ENCODE measurements at places on chromosomes 13 and 19.

DNA sequence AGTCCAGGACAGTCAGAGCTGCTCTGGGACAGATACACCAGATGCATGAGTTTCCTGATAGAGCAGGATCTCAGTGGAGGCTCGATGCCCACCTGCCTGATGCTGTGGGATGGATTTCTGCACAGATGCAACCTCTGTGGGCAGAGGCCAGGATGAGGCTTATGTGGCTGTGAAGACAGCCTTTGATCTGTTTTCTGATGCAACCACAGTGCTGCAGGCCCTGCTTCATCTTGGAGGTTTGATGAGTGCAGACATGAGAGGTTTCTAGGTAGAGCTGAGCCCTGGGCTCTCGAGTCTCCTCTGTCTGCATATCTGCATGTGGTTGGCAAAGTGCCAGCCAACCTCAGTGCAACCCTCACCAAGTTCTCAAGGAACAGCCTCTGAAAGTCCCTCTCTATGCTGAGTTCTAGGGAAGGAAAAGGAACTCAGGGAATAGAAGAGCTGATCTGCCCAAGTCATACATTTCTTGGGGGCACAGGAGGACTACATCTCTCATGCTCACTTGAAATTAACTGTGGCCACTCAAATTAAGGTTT, 23.1 kb upstream of the TSHZ3 start:
- no peak for DNase-seq

DNA sequence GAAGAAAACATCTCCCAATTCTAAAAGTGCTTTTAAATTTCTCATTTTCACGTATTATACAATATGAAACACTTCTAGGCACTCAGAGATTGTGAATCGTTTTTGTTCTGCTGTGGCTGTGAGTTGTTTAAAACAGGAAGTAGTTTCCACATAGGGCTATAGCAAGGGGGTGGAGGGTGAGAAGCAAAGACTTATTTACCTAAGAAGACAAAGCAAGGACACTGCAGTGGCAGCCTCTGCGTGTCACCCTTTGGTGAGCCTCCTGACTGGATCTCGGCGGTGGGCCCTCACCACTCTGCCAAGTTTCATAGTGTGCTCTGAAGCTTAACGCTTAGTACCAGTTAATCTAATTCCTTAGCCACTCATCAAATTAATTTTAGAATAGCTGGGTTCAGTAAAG, 56.8 kb downstream of the TNFSF13B start:
- no peak for DNase-seq

- no peak for DNase-seq
These were observed 142.8 kb downstream of the KLF12 start for GRCh38 chr13:73991384-73991783.

- DNase-seq: no peak
These were observed 531.8 kb downstream of the EFNB2 start for GRCh38 chr13:106003651-106004050.

DNA sequence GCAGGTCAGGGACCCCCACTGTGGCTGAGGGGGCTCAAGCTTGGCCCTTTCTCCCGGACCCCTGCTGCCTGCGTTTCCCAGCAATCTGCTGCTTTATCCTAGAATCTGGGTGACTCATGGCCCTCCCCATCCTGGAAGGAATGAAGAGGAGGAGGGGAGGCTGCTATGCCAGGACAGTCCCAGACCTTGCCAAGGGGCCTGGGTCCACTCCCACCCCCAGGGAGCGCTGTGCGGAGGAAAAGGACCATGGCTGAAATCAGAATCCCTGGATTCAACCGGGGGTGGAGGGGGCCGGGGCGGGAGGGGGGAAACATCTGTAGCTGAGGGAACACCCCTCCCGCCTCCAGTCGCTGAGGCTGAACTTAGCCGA, 20.5 kb downstream of the ZNF114 start:
- no peak for DNase-seq

DNA sequence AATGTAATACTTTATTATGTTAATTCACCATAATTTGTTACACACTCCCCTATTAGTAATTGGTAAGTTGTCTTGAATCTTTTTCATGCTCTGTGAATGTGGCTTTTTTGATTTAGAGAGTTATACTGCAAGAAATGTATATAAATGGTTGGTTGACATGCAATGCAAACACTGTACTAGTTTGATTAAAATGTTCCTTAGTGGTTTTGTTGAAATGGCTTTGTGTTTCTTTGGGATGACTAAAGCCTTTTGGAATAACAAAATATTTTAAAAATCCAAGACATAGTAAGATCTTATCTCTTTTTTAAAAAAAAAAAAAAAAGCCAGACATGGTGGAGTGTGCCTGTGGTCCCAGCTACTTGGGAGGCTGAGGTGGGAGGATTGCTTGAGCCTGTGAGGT, 10.5 kb downstream of the LAMP1 start:
- DNase-seq: no peak

DNA sequence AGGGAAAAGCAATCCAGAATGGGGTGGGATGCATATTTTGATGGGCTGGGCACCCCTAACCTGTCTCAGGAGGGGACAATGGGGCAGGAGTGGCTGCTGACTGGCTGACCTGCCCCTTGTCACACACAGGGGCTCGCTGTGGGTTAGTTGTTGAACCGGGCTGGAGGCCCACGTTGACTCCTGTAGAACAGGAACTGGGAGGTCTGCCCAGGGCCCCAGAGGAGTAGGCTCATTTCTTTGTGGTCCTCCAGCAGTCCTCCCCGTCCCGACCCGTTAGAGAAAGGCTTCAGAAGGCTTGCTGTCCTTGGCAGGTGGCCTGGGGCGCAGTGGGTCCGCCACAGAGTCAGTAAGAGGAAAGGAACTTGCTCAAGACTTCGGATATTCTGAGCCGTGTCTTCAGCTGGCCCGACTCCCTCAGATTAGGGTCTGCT, 70.1 kb downstream of the COL4A1 start:
- no peak for DNase-seq

DNA sequence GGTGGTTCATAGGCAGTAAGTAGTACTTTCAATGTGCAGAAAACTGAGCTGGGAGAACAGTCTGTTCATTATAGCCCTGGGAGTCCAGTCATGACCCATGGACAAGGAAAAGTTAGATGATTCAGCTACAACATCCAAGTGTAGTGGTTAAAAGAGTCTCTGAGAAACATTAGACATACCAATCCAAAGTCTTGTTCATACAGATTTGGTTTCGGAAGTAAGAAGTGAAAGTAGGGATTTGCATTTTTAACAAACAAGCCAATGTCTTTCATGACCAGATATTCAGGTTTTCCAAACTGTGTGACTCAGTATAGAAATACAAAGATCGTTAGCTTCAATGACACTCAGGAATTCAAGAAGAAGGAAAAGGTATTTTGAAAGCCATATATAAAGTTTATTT, 345.3 kb downstream of the SLITRK1 start:
- DNase-seq: no peak

DNA sequence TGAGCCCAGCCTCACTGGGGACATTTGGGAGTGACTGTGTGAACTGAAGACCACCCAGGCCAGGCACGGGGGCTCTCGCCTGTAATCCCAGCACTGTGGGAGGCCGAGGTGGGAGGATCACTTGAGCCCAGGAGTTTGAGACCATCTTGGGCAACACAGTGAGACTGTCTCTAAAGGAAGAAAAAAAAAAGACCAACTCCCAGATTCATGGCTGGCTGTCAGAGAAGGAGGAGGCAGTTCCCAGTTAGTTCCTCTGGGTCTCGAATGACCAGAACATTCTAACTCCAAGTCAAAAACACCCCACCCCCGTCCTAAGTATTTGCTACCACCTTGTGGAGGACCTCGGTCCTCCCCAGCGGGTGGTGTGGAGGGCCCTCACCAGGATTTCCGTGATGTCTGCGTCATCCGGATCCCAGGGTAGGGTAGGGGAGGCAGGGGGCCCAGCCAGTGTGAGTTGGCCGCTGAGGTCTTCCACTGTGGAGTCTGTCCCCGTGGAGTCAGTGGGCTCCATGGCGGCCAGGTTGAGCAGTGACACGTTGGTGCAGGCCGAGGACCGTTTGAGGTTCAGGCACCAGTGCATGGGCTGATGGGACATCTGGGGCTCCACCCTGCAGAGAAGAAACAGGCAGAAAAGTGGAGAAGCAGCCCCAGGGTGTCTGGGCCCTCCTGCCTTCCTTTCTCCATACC, 1.3 kb downstream of the TSKS start:
- DNase-seq: peak; percentile 58

DNA sequence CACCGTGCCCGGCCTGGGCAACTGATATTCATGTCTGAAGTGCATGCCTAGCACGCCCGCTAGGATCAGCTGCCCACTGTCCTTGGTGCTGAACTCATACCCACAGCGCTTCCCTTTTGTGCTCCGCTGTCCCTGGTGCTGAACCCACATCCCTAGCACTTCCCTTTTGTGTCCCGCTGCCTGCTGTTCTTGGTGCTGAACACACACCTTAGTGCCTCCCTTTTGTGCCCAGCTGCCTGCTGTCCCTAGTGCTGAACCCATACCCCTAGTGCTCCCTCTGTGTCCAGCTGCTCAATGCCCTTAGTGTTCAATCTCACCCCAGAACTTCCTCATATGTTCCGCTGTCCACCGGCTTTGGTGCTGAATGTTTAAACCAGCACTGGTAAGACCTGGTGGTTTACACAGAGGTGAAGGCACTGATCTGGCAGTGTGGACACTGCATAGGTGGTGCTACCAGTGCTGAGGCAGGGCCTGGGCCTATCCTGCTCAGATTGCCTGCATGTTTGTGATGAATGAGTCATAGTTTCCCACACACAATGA, 26.3 kb upstream of the SIGLEC11 start:
- peak; percentile 79 for DNase-seq

- no peak for DNase-seq
These were observed 12.2 kb downstream of the CFD start for GRCh38 chr19:871446-872265.

- no peak for DNase-seq
These were observed 195.3 kb upstream of the HTR2A start for GRCh38 chr13:47092202-47092601.

- DNase-seq: no peak
These were observed 26.0 kb downstream of the MED4 start for GRCh38 chr13:48068952-48069351.

- no peak for DNase-seq
These were observed 438.7 kb upstream of the ARGLU1 start for GRCh38 chr13:107006661-107007060.

DNA sequence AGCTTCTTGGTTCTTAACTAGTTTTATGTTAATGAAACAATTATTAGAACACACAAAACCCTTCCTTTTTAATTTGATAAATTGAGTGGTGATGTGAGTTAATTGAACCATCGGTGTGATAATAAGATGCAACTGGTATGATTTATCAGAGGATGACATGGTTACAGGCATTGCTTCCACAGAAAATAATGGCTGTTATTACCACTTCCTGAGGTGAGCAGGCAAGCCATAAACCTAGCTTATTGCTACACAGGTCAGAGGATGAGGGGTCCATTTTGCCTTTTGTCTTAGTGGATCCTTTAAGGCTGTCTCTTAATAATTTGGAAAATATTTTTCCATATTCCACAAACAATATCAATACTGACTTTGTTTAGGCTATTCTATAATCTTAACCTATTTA, 226.6 kb upstream of the EDNRB start:
- DNase-seq: no peak

GRCh38 chr13:24172071-24172470, 11.6 kb downstream of the SPATA13 start:
- DNase-seq: peak; percentile 28

- no peak for DNase-seq
These were observed 8.1 kb downstream of the CARS2 start for GRCh38 chr13:110697842-110698241.

GRCh38 chr13:46961719-46962118, 64.9 kb upstream of the HTR2A start:
- peak; percentile 66 for DNase-seq

DNA sequence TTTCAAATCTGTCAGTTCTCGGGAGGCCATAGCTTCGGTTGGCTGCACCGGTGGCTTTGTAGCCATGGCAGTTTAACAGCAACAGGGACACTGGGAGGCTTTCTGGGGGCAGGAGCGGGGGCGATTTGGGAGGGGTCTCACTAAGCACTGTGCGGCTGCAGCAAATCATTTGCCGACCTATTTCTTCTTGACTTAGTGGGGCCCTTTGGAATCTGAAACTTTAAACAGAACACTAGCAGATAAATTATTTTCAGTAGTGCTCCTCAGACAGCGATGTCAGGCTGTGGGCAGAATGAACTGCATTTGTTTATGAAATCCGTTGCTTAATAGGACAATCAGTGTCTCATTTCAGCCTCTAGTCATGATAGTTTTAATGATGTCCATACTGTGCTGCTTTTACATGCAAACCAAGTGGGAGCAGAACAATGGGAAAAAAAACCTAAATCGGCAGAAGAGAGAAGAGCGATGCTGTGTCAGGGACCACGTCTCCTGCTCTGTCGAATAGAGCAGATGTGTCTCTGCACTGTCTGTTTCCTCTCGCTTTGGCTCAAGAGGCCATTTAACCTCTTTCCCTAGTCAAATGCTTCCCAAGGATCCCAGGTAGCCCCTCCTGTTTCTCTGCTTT, 211.9 kb downstream of the OLFM4 start:
- DNase-seq: no peak

DNA sequence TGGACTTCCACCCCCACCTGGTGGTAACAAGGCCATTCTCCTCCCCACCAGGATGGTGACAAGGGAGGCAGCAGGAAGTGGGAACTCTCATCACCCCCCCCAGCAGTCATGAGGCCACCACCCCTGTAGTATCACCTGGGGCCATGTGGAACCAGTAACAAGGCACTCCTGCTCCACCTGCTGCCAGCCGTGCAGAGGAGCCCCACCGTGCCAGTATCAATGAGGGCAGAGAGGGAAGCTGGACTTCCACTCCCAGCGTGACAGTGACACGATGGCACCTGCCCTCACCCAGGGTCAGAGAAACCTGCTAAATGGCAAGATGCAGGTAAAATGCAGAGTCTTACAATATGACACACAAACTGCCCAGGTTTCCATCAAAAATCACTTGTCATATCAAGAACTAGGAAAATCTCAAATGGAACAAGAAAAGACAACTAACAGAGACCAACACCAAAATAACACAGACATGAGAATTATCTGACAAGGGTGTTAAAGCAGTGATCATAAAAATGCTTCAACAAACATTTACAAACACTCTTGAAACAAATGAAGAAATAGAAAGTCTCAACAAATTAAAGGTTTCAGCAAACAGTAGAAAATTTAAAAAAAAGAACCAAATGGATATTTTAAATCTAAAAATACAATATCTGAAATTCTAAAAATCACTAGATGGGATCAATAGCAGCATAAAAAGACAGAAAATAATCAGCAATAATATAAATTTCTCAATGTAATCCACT, 9.1 kb upstream of the SPACA7 start:
- no peak for DNase-seq

GRCh38 chr19:2602391-2603181, 99.9 kb downstream of the GNG7 start:
- DNase-seq: peak; percentile 99

- peak; percentile 64 for DNase-seq
These were observed 99.3 kb downstream of the EPSTI1 start for GRCh38 chr13:42892760-42893159.

- DNase-seq: no peak
These were observed 15.1 kb downstream of the SMG9 start for GRCh38 chr19:43739439-43740235.

DNA sequence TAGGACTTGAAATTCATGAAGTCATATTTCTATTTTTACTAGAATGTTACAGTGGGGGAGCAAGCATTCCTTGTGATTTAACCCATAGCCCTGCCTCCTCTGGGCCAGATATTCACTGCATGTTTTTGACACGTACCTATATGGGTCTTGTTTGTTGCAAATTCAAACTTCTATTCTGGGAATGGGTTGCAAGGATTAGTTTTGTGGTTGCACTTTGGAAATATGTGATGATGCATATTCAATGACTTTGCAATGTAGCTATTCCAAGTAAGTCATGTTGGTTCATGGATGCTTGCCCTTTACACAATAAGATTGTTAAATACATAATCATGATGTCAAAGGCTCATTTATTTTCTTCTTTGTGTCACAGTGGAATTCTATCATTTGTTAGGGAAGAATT, 440.8 kb downstream of the TDRD3 start:
- no peak for DNase-seq

GRCh38 chr19:43562698-43563241, 12.6 kb downstream of the XRCC1 start:
- DNase-seq: peak; percentile 66

Data from fibroblast of gingiva (primary cell).